ENCODE measurements at places on chromosomes 7 and 10.
A peak's percentile ranks its signal among the peaks of the same experiment; 100 is the strongest.

DNA sequence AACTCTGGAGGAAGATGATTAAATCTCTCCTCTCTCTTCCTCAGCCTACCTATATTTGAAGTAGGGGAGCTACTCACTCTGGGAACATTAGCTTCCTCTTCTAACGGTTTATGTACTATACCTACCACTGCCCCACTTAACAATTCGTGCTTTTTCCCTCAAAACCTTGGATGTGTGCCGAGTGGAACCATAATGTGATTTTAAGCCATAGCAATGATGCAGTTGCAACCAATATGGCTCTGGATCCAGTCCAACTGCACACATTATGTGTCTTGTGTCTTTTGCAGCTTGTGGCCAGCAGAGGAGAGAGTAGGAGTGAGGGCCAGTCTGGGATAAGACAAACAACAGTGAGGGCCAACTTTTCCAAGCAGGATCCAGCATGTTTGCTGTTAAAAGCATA is 170.7 kb downstream of the GATA3 start:
- DNase-seq: no peak

DNA sequence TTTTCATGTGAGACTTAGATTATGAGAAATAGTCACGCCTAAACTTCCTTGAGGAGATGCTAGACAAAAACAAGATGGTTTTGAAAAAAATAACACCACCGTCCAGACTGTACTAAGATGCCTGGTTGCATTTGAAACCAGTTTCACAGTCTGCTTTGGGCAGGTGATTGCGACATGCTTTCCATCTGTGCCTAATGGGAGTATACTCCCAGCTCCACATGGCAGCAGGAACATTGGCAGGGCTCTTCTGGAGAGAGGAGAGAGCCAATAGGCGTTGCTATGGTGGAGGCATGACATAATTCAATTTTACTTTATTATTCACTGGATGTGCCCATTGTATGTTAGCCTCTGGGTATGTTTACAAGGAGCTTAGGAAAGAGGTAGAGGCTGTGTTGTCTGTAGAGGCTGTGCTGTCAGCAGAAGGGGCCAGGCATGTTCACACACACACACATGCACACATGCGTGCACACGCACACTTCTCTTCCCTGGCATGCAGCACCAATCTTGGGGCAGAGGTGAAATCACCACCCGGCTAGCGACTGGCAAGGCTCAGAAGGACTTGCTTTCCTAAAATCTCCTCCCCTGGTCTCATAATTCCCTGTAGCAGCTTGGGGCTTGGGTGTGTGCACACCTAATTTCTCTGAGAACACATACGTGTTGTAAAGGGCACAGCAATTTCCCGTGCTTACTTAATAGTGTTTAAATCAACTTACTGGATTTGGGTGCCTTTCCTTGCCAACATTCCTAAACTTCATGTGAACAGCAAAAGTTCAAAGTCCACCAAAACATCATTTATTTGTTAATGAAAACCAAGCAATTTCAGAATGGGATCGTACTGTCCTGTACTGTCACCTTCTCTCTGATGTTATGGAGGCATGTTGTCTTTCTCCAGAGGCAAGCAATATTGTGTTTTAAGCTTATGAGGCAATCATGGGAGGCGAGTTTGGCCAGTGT is 162.1 kb downstream of the TCF7L2 start:
- DNase-seq: no peak

DNA sequence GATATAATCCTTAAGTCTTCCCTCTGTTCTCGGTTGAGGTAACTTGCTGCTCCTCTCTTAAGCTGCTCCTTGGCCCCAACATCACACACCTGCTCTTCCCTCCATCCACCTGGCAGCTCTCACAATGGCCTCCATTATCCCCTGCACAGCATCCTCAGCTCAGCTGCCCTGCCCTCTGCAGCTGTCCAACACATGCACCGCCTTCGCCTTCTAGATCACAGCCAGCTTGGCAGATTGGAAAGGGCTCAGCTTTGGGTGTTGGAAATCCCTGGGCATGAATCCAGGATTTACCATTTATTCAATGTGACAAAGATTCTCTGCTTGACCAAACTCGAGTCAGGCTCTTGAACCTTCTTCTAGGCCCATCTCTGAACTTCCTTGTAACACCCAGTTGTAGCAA is 20.6 kb downstream of the RGR start:
- DNase-seq: peak; percentile 28

DNA sequence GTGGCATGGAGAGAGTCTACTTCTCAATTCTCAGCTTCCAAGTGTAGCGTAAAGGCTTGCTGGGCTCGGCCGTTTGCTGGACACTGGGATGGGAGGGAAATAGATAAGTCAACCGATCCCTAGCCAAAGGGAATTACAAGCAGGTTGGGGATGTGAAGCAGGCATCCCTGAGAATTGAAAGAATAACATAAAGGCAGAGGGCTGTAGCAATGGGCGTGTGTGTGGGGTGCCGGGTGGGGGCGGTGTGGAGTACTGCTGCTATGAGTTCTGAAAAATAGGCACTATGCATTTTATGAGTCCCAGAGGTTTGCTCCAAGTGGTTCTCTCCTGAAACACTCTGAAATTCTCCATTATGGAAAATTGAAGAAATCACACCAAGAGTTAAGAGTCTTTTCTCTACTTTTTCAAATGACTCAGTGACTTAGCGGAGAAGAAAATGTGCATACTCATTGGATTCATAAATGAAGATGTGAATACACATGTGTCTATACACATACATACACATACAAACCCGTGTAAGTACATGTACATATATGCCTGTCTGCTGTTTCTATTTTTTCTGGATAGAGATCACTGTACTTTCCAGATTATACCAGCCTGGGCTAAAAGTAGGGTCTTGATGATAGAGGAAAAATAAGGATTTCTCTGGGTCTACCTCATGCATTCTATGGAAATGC is 65.4 kb downstream of the ADRA2A start:
- no peak for DNase-seq

- no peak for DNase-seq
These were observed 46.6 kb downstream of the RSU1 start for GRCh38 chr10:16770670-16771069.

DNA sequence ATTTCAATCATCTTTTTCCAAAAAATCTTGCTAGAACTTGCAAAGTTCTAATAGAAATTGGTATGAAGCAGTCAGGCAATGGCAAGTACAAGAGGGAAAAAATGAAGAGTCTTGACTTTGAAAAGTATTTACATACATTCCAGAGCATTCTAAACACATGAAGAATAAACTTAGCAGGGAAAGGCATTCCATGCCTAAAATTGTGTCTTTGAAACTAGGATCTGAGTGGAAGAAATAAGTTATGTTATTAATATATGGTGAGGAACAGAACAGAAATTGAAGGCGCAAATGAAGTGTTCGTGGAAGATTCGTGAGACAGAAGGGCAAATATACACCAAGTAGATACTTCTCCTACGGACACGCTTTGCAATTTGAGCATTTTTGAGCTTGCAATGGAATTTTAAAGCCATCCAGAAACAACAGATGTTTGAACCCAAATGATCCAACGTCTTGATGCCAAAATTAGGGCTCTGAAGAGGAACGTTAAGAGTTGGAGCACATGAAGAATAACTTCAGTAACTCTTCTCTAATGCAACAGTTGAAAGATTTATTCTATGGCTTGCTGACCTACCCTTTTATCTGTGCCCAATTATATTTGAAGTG is 40.6 kb upstream of the SEPTIN7 start:
- no peak for DNase-seq

- DNase-seq: no peak
These were observed 43.1 kb upstream of the GPAM start for GRCh38 chr10:112226439-112227248.

GRCh38 chr10:122140461-122140902 is 130.6 kb upstream of the BTBD16 start:
- no peak for DNase-seq

DNA sequence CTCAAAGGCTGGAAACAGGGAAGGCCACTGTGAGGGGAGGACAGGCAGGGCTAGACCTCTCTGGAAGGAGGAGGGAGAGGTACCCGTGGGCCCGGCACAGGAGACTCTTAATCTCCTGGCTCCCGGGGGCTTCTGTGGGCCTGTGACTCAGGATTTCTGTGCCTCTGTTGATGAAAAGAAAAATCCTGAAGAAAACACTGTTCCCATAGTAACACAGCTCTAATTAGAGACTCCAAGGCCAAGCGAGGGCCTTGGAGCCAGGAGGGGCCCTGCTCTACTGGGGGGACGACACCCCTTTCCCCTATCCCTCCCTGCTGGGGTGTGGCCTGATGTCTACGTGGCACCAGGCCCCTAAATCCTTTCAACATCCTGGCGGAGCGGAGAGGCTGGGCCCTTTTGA is 174.1 kb upstream of the TNRC18 start:
- no peak for DNase-seq

DNA sequence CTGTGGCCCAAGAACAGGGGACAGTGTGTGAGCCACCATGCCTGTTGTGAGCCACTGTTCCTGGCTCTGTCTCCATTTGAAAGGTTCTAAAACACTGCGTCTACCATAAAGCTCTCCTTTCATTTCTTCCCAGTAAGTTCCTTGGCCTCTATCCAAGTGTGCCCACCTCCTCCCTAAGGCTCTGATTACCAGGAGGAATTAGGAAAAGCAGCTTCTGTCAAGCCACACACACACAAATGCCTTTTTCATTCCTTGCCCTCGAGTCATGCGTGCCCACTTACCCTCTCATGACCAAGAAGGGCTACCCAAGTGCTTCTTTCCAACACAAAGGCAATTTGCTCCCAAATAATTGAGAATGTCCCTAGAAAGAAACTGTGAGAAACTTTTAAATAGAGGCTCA is 70.8 kb upstream of the PARD3 start:
- DNase-seq: no peak

DNA sequence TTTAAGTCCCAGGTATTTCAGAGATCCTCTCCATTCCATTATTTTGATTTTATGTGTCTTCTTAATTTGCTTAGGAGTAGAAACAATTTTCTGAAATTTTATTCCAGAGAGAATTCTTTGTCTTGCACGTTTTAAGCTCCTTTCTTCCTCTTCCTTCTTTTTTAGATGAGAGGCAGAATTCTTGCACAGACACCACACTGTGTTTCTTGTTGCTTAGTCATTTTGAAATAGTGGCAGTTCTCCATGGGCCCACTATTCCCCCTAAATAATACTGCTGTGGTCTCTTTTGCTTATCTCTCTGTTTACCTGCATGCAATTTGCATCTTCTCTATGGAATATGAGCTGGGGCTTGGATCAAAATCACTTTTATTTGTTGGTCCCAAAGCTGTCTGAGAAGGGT is 54.3 kb upstream of the WAC start:
- DNase-seq: no peak

DNA sequence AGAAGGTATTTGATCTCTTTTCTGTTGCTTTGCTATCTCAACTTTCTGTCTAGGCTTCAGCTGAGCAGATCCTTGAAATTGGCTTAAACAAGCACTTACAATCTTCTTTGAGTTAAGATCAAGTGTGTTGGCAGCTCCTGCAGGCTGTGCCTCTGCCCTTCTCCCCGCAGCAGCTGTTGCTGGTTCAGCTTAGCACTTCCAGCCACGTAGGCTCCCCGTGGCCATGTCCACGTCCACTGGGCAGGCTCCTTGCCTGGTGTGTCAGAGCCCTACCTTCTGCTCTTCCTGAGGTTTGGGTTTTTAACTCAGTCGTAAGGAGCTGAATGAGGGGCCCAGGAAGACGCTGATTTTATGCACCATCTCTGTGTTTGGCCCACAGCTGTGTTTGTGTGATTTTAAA is 47.2 kb downstream of the CAMK1D start:
- DNase-seq: no peak

GRCh38 chr7:112086496-112087254 is 119.5 kb downstream of the DOCK4 start:
- no peak for DNase-seq

DNA sequence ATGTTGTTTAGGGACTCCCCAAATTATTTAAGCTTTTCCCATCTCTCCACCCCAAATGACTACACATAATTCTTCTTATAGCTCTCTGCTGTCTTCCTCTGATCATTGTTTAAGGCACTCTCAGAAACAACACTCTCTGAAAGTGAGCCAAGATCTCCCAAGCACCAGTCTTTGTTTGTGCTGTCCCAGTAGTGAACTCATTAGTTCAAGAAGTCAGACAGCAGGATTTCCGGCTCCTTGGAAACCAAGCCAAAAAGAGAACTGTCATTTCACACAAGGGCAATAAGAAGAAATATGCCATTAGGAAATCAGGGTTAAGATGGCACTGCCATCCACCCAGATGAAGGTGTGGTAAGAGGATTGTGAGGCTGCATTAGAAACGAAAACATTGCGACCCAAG is 83.1 kb downstream of the FZD1 start:
- no peak for DNase-seq

DNA sequence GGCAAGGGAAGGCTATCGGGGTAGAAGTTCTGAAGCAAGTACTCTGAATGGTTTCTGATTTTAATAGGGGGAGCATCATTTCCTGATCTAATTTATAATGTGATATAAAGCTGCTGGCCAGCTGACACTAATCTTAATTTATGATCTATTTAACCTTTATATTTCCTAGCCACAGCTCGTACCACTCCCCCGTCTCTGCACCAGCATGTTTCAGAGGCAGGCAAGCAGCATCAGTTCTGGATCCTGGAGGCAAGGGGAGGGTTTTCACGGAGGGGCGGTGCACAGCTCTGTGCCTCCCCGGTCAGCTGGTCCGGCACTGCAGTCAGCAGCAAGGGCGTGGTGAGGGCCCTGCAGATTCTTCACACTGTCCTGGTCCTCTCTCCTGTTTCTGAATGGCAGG is 30.0 kb downstream of the MGMT start:
- no peak for DNase-seq

- no peak for DNase-seq
These were observed 143.1 kb downstream of the ARID5B start for GRCh38 chr10:62044566-62044965.

DNA sequence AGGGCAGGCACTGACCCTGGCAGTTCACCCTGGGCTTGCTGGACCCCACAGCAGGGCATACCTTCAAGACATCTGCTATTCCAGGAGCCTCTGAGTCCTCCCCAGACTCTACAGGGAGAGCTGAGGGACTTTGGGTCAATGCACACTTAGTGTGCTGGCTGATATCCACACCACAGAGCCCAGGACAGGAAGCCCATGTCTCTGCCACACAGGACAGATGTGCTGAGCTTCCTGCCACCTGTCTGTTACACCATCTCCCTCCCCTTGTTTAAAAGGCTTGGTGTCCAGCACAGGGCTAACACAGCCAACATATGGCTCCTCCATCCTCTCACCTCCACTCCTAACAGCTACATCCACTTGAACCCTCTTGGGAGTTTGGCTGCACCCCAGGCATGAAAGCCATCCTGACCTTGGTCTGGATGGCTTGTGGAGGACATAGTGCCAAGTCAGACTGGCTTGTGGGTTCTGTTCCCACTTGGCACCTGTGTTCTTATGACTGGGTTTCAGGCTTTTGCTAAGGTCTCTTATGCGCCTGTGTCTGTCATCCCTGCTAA is 529.8 kb downstream of the GALNT17 start:
- DNase-seq: no peak

- DNase-seq: no peak
These were observed 459.9 kb downstream of the GALNT17 start for GRCh38 chr7:71591876-71592275.

GRCh38 chr10:45052700-45053099 is 52.0 kb downstream of the ZNF22 start:
- no peak for DNase-seq

DNA sequence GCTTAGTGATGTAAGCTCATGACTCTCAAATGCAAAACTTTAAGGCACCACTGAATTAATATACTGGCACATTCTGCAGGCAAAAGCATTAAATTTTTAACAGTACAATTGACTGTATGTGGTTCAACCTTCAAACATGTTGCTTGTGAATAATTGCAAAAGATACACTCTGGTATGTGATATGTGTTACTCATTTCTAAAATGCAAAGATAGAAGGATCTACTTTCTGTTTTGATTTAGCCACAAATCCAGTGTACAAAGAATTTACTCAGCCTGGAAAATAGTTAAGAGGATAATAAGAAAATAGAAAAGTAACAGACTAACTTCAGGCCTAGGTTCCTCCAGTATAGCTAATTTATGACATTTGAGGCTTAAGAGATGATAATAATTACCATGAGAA is 66.6 kb upstream of the NOBOX start:
- no peak for DNase-seq

Data from NCI-H1092 (cell line).